ENCODE measurements at places on chromosomes 7 and 10. TPM values are rescaled to one million over a fixed set of nuclear protein-coding genes. Genes with fewer than 3 reads are reported as not detected.

The THSD7A gene
- not detected for total RNA-seq

The NCOA4 gene
- 96.2 TPM for total RNA-seq

The FGFBP3 gene
- total RNA-seq = 3.6 TPM

The CDC14C gene
- not detected for total RNA-seq

The ZNF853 gene
- total RNA-seq = 3.4 TPM

The TRIM73 gene
- total RNA-seq = 2.6 TPM

The GPRIN2 gene
- not detected for total RNA-seq

The GJC3 gene
- total RNA-seq = 0.32 TPM

The PIK3AP1 gene
- 9.8 TPM for total RNA-seq

The BTAF1 gene
- total RNA-seq = 50.0 TPM

The GRB10 gene
- total RNA-seq = 0.42 TPM

The CNTNAP2 gene
- not detected for total RNA-seq

The CRHR2 gene
- total RNA-seq = not detected

The ZDHHC4 gene
- 28.5 TPM for total RNA-seq

The CRTAC1 gene
- not detected for total RNA-seq
